ENCODE measurements at places on chromosomes 2 and 18.

GRCh38 chr2:71064754-71065621 lies 3.5 kb upstream of the NAGK start:
- DNase-seq = no peak

GRCh38 chr2:41410011-41410410 lies 637.8 kb upstream of the PKDCC start:
- DNase-seq = no peak

GRCh38 chr2:168138374-168138773 lies 109.0 kb downstream of the STK39 start:
- no peak for DNase-seq

- no peak for DNase-seq
Observed at GRCh38 chr2:163353551-163353950, 382.3 kb downstream of the FIGN start.

- DNase-seq = no peak
Observed at GRCh38 chr2:189858291-189858690, 74.0 kb downstream of the PMS1 start.

DNA sequence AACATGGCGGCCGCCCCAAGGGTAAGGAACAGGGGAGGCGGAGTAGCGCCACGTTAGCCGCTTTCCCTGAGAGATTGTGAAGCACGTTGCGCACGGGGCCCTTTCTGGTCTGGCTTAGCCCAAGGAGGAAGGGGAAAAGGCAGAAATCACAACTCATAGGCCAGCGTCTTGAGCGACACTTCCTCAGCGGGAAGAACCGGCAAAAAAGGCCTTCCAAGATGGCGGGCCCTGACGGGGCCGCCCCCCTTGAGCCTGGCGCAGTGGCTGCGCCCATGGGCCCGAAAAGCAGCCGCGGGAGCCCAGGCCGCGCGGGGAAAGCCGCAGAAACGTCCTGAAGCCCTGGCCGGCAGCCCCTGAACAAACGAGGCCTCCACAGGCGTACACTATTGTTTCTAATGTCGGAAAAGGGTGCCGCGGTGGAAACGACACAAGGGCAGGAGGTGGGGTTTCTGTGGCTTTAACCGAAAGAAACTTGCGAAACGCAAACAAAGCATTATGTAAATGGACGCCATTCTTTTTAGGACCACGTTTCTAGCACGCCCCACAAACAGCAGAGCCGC lies 919 bp upstream of the PCBP1 start:
- DNase-seq = peak; percentile 77

- no peak for DNase-seq
Observed at GRCh38 chr2:204776781-204777559, 231.7 kb downstream of the PARD3B start.

DNA sequence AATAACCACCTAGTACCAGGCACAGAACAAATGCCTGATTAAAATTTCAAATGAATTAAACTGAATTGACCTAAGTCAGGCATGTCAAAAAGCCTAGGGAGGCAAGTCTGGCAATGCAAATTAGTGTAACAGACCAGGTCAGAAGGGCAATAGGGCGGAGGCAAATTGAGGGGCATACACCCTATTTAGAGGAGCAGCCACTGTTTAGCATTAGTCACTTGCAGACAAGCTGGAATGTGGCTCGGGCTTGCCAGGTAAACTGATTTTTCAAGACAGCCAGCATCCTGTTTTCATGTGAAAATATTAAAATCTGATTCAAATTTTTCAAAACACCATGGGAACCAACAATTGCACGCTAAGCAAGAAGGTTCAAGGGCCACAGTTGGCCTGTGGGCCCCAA lies 160.3 kb downstream of the EN1 start:
- DNase-seq = no peak

GRCh38 chr18:58362027-58362575 lies 266.8 kb downstream of the ALPK2 start:
- no peak for DNase-seq

DNA sequence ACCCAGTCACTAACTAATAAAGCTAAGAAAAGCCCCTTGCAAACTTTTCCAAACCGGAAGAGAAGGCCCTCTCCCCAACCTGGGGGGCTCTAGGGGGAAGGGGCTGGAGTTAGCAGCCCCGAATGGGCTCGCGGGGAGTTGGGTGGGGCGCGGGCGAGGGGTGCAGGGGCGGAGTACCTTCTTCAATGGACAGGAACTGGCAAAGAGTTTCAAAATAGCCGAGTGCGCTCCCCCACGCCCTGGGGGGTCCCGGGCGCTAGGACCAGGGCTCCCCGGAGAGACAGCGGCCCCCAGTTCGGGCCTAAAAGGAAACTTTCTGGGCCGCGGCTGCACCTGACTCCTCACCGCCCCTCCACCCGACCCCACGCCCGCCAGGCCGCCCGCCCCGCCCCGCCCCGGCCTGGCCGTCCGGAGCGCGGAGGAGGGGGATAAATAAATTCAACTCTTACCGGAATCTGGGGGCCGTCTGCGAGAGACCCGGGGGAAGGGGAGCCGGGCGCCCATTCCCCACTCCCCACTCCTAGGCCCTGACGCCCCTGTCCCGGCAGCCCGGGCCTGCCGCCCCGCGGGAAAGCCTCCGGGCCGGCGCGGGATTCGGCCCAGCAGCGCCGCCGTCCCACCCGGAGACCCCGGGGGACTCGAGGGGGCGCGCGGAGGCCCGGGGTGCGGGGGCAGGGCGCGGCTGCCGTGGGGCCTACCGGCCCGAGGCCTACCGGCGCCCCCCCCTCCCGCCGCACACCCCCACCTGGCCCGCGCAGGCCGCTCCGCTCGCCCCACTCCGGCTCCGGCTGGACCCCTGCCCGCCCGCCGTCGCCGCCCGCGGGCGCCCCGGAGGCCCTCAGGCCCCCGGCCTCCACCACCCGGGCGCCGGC lies 868 bp downstream of the INO80D start:
- DNase-seq = no peak

DNA sequence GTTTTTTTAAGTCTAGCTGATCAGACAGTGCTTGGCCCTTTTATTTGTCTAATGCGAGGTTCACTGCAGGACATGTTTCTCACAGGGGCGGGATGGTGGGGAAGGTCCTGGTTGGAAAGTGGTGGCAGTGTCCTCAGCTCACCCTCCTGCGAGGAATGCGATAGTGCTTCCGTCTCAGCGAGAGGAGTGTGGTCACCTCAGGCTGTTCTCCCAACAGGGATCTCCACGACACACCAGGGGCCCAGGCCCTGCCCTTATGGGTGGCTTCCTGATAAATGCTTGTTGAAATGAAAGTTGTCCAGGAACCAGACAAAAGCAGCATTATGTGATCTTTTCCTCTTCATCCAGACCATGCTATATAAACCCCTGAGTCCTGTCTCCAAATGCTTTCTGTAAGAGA lies 70.1 kb downstream of the BOLA3 start:
- no peak for DNase-seq

GRCh38 chr2:10905006-10905861 lies 6.5 kb upstream of the KCNF1 start:
- DNase-seq = no peak
